ENCODE measurements at places on chromosomes 6 and 20.

DNA sequence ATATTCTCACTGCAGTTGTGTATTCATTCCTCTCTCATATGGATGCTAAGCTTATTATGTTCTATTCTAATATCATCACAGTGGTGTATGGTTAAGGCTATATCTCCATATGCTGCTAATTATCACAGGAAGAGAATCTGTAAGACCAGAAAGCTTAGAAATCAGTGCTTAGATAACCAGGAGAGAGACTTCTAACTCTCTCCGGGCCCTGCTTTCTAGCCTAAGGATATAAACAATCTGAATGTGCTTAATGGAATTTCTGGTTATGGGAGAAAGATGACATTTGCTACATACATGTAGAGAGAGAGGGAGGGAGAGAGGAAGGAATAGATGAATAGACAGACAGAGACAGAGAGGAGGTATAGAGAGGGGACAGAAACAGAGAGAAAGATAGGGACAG lies 1231.3 kb downstream of the EPHA7 start:
- no peak for DNase-seq

- DNase-seq = no peak
Measured at GRCh38 chr20:44241796-44242195, 5.3 kb upstream of the GDAP1L1 start.

DNA sequence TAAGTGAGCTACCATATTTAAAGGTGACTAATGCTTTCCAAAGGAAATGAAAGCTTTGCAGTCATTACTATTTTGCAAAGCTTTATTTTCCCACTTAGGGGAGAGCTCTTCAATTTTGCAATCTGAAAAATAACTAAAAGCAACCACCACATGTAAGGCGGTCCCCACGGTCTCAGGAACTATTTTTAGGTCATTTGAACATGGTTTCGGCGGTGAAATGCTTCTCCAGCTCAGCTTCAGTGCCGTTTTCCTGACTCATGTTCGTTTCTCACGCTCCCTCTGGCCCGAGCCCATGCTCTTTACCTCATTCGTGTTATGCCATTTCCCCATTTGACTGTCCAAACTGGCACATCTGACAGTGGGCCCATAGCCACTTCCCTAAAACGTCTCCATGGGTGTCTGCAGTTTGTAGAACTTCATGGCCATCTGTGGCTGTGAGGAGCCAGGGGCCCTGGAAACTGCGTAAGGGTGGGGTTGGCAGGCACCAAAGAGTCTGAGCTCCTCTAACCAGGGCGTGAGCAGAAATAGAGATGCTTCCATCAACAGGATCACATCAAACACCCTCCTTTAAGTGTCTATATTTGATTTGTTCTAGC lies 46.5 kb downstream of the ADTRP start:
- peak; percentile 11 for DNase-seq

- DNase-seq = no peak
Measured at GRCh38 chr20:11176431-11176830, 502.6 kb upstream of the JAG1 start.

- DNase-seq = no peak
Measured at GRCh38 chr20:4169360-4170190, 154.2 kb upstream of the RNF24 start.

GRCh38 chr6:129194306-129194941 lies 311.5 kb downstream of the LAMA2 start:
- no peak for DNase-seq

DNA sequence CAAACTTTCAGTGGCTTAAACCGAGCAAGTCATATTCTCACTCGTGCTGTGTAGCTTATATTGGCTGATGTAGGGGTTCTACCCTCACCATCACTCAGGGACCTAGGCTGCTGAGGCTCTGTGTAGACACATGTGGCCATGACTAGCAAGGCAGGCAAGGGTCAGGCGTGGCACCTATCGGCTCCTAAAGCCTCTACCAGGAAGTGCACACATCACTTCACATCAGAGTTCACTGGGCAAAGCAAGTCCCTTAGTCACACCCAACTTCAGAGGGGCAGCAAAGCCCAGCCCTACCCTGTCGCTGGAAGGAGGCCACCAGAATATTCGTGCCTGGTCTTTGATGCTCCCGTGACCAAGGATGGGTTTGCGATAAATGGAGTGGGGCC lies 42.9 kb downstream of the PPP1R14C start:
- DNase-seq = no peak

DNA sequence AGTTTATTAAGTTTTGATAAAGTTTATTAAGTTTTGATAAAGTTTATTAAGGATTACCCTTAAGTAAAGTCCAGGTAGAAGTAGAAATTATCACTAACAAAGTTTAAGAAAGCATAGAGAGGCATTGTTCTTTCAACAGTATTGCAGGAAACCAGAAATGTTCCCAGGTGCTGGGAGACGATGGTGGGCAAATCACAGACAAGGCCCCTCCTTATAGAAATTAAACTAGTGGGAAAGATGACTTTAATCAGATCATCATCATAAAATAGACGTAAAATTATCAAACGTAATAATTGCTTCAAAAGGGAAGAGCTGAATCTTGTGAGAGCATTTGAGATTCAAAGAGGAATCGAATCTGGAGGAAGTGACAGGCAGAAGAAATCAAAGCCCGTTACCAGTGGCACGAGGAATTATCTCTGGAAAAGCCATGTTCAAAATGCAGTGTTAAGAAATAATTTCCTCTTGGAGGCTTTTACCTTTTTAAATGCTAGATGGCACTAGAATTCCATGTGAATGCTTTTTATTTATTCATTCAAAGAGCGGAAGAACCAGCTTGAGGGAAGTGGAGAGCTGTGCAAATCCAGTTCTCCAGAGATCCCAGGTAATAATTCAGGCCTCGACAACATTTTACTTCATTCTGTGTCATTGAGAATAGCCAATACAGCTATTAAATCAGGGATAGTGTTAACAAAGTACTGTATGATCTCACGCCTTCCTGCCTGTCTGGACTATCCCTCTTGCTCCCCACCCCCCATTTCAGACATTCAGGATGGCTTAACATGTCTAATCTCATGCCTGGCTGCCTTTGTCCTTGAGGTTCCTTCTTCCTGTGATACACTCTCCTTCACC lies 1.0 kb upstream of the APMAP start:
- DNase-seq = no peak

GRCh38 chr20:61727761-61728160 lies 337.9 kb downstream of the TAF4 start:
- no peak for DNase-seq

- DNase-seq = no peak
Measured at GRCh38 chr6:12602951-12603672, 113.5 kb upstream of the PHACTR1 start.

GRCh38 chr6:30325873-30326525 lies 728 bp upstream of the TRIM39 start:
- DNase-seq = peak; percentile 47

DNA sequence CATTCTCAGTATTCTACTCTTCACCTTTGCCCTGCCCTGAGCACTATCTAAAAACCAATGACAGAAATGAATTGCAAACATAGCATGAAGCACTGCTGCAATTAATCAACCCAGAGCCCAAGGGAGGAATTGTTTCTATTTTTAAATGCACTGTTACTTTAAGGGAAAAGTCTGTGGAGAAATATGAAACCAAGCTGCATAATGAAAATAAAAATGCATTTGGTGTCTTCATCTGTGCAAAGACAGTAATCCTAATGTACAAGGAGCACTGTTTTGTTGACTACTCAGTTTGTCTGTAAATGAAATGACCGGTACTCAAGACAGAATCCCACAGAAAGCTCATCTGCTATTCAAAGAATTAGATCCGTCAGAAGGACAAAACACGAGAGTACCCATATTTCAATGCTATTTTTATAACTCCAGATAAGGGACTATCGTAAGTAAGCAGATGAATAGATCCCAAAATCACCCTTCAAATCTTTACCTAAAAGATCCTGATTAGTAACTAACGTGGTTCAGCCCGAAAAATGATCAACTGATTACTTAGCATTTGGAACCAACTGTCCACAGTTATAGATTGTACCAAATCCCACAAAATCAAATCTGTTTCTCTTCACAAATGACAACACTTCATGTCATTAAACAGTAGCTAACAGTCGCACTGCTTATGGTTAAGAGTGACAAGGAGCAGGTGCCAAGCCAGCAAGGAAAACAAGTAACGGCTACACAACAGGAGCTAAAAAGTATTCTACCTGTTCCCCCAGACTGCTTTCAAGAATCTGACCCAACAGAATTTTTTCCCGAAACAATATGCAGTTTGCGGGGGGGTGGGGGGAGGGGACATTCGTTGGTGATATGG lies 2.4 kb downstream of the KIF13A start:
- no peak for DNase-seq

- no peak for DNase-seq
Measured at GRCh38 chr6:26022132-26022472, 59.5 kb downstream of the TRIM38 start.

DNA sequence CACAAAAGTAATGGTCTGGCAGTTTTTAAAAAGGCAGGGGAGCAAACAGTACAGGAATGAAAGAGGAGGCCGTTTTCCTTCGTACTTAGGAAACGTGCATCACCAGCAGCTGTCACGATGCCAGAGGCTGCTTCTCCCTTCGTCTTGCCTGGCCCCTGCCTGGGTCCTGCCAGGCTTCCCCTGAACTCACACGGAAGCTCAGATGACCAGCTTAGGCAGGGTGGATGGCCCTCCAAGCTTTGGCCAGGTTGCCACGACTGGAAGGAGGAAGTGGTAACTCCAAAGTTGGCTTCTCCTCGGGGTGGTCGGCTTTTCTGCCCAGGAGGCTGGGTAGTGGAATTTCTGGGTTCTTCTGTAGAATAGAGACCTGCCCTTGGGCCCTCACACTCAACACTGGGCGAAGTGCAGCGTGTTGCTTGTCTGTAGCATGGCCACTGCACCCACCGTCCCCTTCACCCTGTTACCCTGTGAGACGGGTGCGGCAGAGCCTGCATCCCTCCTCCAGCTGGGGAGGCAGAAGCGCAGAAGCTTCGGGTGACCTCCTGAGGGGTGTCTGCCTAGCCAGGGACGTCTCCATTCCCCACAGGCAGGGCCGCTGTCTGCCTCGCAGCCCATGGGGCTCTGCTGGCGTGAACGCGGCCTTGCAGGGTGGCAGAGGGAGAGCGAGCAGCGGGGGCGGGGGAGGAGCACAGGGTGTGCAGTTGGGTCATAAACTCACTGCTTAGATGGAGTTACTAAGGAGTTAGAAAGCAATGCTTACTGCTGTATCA lies 18.4 kb upstream of the RBM38 start:
- no peak for DNase-seq

GRCh38 chr6:116330511-116330910 lies 40.2 kb upstream of the DSE start:
- DNase-seq = no peak

DNA sequence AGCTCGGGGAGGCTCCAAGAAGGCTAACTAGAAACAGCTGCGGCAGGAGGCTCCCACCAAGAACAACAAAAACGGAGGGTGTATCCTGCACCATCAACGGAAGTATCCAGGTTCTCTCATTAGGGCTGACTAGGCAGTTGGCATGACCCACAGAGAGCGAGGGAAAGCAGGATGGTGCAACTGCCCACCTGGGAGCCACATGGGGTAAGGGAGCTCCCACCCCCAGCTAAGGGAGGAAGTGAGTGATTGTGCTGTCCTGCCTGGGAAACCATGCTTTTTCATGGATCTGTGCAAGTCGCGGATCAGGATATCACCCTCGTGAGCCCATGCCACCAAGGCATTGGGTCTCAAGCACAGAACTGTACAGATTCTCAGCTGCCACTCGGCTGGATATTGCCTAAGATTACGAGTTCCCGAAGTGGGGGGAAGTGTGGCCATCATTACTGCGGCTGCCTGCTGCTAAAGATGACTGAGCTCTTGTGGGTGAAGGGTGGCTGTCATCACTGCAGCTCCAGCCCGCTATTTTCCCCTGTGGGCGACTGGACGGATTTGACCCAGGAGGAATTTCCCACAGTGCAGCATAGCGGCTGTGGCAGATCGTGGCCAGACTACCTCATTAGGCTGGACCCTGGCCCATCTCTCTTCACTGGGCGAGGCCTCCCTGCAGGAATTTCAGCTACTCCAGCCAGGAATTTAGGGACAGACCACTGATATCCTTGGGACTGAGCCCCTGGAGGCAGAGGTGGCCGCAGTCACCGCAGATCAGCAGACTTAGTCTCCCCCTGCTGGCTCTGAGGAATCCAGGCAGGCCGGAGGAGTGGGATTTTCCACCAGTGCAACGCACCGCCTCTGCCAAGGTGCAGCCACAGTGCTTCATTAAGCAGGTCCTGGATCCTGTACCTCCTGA lies 515.7 kb downstream of the FRK start:
- no peak for DNase-seq

GRCh38 chr6:7998103-7998725 lies 66.0 kb downstream of the BLOC1S5 start:
- DNase-seq = no peak

- no peak for DNase-seq
Measured at GRCh38 chr6:141653590-141653989, 479.1 kb upstream of the GJE1 start.

DNA sequence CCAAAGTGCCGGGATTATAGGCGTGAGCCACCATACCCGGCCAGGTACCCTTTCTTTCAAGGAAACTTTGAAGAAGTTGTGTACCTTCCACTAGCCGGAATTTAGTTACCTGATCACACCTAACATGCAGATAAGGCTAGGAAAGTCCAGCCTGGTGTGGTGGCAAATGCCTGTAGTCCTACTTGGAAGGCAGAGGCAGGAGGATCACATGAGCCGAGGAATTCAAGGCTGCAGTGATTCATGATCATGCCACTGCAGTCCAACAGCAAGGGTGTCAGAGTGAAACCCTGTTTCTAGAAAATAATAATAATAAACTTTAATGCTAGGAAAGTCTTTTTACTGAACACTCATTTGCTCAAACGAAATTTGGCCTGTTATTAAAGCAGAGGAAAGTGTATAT lies 21.0 kb downstream of the NFYA start:
- DNase-seq = no peak

DNA sequence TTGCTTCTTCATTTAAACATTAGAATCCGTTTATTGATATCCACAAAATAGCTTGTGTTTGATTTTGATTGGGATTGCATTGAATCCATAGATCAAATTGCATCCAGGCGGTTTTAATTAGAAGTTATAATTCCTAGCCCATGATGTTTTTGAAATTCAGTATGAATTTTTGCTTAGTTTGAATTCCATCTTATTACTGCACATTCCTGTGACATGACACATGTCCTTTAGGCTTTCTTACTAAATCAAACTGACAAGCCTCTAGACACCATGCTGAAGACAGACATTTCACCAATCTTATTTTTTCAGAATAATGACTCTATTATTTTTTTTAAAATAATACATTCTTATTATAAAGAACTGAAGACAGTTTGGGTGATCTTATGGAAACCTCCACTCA lies 21.4 kb upstream of the PI16 start:
- no peak for DNase-seq
